Activated CD8-positive, alpha-beta memory T cell treated with anti-CD3 and anti-CD28 coated beads for 48 hours (primary cell): ENCODE measurements at places on chromosomes 3 and 15.

GRCh38 chr3:50201573-50202315, 3.3 kb upstream of the SLC38A3 start:
- DNase-seq: no peak

DNA sequence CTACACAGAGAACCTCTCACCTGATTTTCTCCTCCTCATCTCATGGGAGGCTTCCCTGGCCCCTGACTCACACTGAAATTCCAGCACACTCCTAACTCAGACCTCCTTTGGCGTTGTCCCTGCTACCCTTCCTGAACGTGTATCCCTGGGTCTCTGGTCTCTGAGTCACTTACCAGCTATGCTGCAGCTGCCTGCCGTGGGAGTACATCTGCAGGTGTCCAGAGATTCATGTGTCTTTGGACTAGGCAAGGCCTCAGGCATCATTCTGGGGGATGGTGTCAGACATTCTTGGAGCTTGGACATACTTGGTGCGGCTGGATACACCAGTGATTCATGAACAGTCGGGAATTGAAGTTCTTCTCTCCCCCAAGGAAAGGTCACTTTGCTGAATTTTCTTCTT, 148.8 kb upstream of the TRIM42 start:
- no peak for DNase-seq

DNA sequence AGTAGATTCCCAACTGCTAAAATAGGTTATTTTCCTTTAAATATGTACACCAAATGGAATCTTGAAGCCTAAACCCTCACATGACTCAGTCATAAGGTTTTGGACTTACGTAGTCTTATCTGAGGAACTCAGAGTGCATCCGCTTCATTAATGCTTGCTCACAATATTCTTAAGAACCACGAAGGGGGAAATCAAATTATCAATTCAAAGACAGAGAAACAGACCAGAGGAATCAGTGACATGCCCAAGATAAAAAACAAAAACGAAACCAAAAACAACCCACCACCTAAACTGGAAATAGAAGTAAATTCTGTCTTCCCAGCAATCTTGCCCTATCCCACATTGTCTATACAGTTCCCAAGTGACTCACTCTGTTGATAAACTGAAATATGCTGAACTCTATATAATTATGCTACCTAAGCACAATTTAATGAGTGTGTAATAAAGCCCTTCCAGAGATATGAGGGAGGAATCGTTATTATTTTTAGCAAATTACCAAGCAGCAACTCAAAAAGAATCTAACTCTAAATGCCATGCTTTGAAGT, 135.4 kb upstream of the CBLB start:
- DNase-seq: no peak

DNA sequence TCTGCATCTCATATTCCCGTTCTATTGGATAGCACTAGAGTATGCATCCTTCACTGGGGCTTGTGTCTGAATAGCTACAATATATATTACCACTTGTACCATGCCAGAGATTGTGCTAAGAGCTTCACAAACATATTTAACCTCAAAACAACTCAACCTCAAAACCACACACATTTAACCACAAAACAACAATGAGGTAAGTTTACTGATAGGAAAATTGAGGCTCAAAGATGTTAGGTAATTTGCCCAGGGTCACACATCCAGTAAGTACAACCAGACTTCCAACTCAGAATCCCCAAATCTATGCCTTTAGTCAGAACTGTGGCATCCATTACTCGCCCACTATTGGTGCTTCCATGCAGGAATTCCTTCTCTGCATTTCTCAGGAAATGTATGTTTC, 220.0 kb downstream of the FAM43A start:
- no peak for DNase-seq

- DNase-seq: no peak
Measured at GRCh38 chr15:28112101-28112760, 13.1 kb upstream of the OCA2 start.

DNA sequence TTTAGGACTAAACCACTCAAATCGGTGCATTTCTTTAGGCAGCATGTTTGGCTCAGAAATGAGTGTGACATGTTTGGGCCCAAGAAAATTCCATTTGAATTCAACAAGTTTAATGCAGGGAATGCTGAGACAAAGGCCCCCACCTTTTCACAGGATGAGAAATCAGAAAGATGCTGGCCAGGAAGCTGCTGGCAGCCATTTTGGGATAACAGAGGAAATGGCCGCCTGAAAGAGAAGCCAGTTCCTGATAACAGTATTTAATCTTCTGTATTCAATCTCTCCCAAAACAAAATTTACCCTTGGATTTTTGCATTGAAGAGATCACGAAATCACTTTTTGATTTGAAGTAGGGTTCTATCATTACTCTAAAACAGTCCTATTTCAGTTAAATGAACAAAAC, 350.9 kb downstream of the SLC9A9 start:
- DNase-seq: no peak

DNA sequence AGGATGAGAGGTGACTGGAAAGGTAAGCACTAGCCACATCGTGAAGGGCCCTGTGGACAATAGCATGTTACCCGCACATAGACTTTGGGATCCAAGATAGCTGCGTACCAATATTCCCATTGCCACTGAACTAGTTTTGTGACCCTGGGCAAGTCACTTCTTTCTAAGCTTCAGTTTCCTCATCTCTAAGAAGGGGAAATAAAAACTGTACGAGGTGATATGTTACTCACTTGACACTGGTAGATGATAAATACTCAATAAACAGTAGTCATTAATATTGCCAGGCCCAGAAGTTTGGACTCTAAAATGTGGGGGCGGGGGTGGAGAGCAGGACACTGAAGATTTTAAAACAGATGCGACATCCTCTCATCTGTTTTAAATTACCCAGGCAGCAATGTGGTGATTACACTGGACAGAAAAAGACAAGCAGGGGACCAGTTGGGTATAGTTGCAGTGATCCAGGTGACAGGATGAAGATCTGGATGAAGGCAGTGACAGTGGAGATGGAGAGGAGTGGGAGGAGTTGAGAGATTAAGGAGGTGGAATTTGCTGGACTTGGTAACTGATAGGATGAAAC, 2.5 kb downstream of the ATG7 start:
- DNase-seq: no peak

DNA sequence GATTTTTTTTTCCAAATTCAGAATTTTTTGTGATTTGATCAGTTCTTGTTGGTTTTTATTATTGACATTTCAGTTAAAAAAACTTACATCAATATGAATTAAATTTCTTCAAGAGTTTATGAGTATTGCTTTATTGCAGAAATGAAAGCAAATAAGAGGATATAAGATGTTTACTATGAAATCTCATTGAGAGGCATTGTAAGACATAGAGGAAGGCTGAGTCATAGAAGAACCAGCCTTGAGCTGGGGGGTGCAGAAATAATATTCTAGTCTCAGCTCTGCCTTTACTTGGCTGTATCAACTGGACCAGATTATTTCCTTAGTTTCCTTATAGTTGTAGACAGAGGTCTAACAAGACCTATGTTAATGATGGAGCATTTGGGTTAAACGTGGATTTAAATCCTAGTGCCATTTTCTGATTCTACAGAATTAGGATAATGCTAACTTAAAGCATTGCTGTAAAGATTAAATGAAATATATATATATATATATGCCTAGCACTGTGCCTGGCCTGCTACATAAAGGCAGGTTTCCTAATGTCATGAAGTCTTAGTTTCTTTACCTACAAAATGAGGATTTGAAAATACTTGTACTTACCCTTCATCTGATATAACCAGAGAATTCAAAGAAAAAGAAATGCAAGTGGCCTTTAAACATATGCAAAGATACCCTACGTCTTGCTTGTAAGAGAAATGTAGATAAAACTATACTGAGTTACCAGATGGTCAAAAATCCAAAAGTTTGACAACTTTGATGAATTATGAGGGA, 7.3 kb downstream of the FAM98B start:
- no peak for DNase-seq

- no peak for DNase-seq
Measured at GRCh38 chr3:170740726-170741591, 129.0 kb downstream of the RPL22L1 start.

DNA sequence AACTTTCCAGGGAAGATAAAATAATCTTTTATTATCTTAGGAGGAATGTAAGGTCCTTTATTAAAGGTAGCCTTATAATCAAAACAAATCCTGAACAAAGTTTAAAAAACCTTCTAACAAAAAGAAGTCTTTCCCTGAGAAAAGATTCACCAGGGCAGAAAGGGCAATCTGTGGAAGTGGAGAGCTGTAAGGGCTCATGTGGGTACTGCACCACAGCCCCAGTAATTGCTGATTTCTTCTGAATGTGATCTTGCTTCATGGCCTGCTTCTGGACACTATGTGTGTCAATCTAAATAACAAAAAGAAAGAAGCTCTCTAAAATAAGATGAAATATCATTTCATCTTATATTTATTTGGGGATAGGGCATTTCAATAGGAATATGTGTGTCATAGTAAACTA, 1501.6 kb downstream of the OTOL1 start:
- DNase-seq: no peak

- DNase-seq: no peak
Measured at GRCh38 chr3:33795131-33795530, 3.3 kb upstream of the PDCD6IP start.

GRCh38 chr15:75684648-75685047, 28.0 kb downstream of the CSPG4 start:
- DNase-seq: no peak

DNA sequence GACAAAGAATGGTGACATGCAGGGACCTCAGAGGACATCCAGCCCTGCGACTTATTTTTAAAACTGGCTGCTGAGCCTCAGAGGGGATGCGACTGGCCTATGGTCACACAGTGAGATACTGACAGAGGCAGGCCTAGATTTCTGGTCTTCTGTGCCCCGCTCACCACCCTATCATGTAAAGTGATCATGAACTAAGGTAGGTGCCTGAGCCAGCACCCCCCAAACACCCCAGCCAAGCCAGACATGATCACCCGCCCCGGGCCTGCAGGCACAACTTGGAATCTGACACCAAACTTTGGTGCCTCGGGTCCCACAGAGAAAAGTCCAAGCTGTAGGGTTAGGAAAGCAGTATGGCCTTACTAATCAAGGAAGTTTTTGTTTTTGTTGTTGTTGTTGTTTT, 33.9 kb upstream of the HHATL start:
- DNase-seq: no peak

- DNase-seq: no peak
Measured at GRCh38 chr3:186246941-186247340, 115.1 kb downstream of the DGKG start.

- no peak for DNase-seq
Measured at GRCh38 chr3:138609898-138610266, 1.3 kb downstream of the FAIM start.

GRCh38 chr3:107977221-107978130, 113.4 kb downstream of the CD47 start:
- DNase-seq: no peak

DNA sequence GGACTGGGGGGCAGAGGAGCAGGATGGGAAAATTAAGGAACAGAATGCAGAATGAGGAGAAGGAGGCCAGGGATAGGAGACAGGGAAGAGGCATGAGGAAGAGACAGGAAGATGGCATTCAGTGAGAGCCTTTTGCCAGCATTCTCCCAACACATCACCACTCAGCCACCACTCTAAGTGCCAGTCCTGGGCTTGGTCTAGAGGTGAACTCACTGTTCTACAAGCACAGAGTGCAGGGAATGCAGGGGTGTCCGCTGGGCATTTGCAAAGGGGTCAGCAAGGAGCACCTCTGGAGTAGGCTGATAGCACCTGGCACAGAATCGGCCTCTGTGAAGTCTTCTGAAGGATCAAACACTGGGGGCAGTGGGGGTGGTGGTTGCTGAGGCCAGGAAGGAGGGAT, 14.6 kb upstream of the IGDCC3 start:
- DNase-seq: no peak

DNA sequence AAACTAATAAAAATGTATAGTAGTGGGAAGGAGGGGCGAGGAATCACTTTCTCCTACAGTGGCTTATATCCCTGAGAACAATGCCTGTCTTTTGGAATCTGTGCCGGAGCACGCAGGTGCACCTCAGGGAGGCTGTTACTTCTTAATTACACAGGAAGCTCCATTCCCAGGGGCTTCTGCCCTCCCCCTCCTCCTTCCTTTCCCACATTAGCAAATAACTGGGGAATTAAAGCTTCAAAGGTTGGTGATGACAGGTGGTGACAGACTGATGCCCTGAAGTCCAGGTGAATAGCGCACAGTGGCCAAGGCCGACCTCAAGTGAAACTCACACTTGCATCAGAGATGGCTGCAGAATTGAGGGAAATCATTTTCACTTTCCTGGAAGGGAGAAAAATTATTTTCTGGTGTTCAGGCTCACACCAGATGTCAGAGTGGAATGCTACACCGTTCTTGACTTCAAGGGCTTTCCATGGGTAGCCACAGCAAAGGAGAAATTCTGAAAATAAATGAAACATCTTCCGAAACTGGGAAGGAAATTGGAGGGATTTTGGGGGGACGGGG, 3.7 kb downstream of the GRAMD2A start:
- DNase-seq: no peak

- DNase-seq: no peak
Measured at GRCh38 chr3:177827511-177828207, 630.4 kb upstream of the TBL1XR1 start.

DNA sequence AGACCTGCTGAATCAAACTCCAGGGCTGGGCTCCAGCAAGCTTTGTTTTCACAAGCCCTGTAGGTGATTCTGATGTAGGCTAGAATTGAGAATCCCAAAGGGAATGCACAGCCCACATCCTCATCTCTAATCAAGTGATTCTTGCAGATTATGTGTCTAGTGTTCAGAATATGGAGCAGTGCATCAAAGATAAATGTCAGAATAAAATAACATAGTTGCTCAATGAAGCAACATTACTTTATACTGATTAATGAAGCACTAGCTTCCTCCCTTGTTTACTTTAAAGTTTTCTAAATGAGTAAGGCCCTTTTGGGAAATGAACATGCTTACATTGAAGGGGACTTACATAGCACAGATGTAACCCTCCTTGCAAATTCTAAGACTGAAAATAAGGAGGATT, 39.2 kb downstream of the NUP210 start:
- no peak for DNase-seq

DNA sequence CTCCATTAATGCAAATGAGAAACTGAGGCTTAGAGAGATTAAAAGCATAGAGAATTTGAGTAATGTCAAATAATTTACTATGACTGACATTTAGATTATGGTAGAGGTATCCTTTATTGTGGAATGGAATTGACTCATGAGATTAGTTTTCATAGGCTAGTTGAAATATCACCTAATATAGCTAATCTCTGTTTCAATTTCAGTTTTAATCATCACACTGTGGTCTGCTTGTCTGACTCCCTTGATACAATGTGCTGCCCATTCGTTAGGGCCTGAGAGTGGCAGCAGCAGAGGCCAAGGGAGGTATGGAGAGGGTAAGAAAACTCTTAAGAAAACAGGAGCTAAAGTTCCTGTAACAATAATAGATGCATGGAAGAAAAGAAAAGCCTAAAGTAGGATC, 13.2 kb upstream of the ZBTB20 start:
- no peak for DNase-seq
